ENCODE measurements at places on chromosomes 7 and 10. TPM values are rescaled to one million over a fixed set of nuclear protein-coding genes. Genes with fewer than 3 reads are reported as not detected.

MMD2 gene
- not detected for total RNA-seq

AFAP1L2 gene
- total RNA-seq: 20.3 TPM

MEIG1 gene
- not detected for total RNA-seq

GRCh38 chr10:78727251-78727650, 341.5 kb upstream of the ZMIZ1 start:
- peaks cover 17% of the 10 kb centered on the region for H3K4me1 ChIP-seq
- no peaks in the 10 kb centered on the region for H3K36me3 ChIP-seq
- no peak overlapping the region for H3K4me3 ChIP-seq

GRCh38 chr10:110556296-110556695, 11.2 kb upstream of the SMC3 start:
- no peaks in the 10 kb centered on the region for H3K4me1 ChIP-seq
- DNase-seq: no peak
- H3K4me3 ChIP-seq: no peak overlapping the region
- no peak overlapping the region for H3K27ac ChIP-seq
- H3K27me3 ChIP-seq: no peaks in the 10 kb centered on the region
